ENCODE measurements at places on chromosomes 16 and 17. TPM values are rescaled to one million over a fixed set of nuclear protein-coding genes. Genes with fewer than 3 reads are reported as not detected.

GRCh38 chr17:21297026-21297520, 12.6 kb downstream of the MAP2K3 start:
- no peak for DNase-seq

- DNase-seq = no peak
These were observed 123.4 kb downstream of the ASIC2 start for GRCh38 chr17:33169580-33170285.

- no peak for DNase-seq
These were observed 21.9 kb downstream of the CA4 start for GRCh38 chr17:60171753-60172079.

Gene CNOT1
- 54.6 TPM for polyA plus RNA-seq

Gene MYLK3
- 1.9 TPM for polyA plus RNA-seq

All from hepatocyte (in vitro differentiated cells).